Stimulated activated CD4-positive, alpha-beta T cell treated with anti-CD3 and anti-CD28 coated beads, Interleukin-1b, Interleukin-23, amount 100 ng/mL, for 4 hours (primary cell): ENCODE measurements at places on chromosomes 2 and 18.

DNA sequence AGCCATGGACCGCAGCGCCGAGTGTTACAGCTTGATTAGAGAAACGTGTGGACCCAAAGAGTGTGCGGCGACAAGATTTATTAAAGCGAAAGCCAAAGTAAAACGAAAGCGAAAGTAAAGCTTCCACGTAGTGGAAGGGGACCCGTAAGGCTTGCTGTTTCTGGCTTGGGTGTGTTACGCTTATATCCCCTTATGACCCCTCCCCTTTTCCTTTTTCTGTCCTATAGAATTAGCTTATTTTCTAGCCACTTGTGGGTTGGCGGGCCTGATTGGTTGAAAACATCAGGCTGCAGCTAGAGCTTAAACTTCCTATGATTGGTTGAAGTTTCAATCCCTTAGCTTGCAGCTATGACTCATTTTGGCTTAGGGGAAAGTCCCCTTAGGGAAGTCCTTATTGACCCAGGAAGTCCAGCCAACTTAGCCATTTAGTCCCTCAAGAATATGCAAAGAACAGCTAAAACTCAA lies 969.7 kb downstream of the DCDC2C start:
- DNase-seq: no peak

GRCh38 chr2:121287146-121287798 lies 2.3 kb upstream of the TFCP2L1 start:
- DNase-seq: no peak

DNA sequence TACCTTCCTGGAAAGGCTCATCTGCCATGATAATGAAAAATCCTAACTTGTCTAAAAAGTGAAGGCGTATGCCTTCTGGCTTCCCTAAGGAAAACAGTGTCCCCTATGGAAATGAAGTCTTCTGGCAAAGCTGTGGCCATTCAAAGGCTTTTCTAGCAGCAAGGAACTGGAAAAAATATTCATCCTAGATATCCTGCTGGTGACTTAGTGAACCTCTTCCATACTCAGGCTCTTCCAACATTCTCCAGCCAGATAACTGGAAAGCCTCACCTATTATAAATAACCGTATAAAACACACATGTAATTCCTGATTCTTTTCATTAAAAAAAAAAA lies 84.7 kb downstream of the RBMS1 start:
- DNase-seq: no peak

DNA sequence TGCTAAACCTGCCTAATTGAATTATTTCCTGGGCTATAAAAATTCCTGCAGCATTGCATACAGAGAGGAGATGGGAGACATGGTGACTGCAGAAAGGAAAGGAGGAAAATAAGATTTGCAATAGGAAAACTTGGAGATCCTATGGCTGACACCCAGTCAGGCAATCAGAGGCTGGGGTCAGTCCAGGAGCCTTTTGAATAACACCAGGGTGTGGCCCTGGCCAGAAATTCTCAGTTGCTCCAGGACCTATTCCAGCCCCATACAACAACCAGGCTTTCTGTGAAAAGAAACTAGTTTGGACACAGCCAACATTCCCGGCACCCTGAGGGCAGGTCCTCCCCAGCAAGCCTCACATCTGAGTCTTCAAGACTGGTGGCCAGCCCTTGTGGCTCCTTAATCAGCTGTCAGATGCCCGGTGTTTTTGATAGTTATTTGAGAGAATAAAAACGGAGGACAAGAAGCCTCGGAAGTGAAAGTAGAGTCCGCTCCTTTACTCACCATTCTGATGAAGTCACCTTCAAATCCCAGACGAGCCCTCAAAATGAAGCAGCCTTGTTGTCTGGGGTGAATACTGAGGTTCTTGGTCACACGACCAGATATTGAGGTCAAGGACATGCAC lies 31.1 kb upstream of the GMCL1 start:
- no peak for DNase-seq

DNA sequence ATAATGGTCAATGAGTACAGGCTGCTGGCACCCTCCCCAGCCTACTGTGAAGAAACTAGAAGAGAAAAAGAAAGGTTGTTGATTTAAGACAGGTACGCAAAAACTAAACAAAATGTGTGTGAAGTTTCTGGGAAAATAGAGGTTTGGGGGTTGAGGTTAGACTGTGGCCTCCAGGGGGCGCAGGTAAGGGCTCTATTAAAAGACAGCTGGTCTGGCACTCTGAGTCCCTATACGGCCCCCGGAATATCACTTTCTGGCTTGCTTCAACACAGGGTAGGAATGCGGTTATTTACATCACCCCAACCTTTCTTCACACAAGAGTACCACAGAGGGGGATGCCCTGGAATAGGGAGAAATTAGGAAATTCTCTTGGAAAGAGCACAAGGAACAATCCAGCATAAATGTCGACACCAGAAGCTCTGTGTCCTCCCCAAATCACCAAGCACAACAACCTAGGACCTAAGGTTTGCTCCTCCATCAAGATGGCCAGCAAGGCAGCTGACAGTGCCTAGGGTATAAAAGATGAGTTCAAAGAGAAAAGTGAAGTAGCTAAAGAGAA lies 480.8 kb upstream of the KLHL29 start:
- no peak for DNase-seq

DNA sequence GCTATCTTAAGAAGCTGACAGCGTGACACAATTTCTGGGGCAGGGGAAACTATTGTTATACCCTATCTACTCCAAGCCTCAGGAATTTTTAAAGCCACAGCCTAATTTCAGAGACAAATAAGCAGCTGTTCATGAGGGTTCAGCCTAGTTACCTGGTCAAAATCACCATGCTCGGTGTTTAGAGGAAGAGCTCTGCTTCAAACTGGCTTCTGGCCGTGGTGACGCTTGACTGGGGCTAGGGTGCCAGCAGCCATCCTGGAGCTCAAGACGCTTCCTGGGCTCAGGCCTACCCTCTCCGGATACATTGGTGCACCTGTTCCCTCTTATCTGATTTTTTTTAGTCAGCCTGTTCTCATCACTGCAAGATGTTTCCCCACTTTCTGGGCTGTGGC lies 41.7 kb downstream of the FRZB start:
- no peak for DNase-seq

DNA sequence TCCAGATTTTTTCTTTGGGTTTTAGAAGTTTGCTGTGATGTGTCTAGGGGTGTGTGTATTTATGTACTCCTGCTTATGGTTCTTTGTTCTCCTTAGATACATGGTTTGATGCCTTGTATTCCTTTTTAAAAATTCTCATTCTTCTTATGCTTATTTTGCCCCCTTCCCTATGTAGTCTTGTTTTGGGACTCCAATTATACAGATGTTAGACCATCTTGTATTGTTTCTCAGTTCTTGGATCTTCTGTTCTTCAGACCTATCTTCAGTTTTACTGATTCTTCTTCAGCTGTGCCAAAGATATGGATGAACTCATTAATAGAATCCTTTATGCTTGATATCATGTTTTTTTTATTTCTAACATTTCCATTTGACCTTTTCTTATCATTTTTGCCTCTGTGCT lies 14.2 kb upstream of the MSL3B start:
- DNase-seq: no peak

- no peak for DNase-seq
Observed at GRCh38 chr18:59908799-59909198, 9.0 kb downstream of the PMAIP1 start.

DNA sequence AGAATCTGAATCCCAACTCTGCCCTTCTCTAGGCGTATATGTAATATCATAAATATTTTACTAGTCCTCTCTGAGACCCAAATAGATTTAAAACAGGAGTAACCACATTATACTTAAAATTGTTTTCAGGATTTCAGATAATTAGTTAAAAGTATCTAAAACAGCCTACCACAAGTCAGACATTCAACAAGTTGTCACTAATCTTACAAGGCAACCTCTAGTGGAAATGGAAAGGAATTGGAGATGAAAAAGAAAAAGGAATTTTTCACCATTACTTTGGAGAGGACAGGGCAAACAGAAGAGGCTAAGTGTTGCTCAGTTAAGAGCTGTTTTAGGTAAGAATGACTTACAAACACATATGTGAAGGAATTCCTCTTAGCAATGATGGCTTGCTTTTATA lies 11.4 kb downstream of the CUL3 start:
- DNase-seq: no peak

DNA sequence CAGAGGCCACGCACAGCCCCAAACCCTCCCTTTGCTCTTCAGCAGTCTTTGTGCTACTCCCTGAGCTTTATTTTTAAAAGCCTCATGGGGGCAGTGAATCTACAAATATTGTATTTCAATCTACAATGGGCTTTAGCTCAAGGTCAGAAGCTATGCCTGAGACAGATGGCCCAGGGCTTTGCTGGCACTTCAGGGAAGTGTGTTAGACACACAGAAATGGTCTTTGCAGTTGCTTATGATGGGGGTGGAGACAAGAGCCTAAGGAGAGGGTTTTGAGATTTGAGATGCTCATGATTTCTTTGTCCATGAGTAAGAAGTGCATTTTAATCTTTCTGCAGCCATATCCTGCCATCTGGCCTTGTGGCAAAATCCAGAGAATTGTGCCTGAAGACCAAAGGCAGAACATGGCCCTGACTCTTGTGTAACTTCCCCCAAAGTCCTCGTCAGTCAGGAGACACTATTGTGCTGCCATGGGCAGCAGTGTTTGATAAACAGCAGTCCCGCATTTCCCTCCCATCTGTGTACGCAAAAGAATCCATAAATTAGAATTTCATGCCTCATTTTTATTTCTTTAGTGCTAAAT lies 92.6 kb downstream of the VAPA start:
- DNase-seq: no peak

GRCh38 chr2:33907866-33908265 lies 308.8 kb upstream of the FAM98A start:
- DNase-seq: no peak

DNA sequence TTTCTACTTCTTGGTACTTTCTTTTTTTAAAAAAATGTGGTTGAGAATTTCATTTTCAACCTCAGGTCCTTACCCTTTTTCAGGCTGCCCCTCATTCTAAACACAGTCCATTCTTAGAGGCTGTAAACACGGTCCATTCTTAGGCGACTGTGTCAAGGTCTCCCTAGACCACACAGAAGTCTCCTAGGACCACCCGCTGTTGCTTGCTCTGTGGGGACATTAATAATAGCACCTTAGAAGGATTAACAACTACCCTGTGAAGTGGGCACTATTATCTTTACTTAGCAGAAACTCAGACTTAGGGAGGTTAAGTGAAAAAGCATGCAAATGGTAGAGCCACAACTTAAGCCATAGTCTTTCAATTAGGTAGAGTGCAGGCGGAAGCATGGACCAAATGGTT lies 91.7 kb downstream of the RBMS1 start:
- no peak for DNase-seq

GRCh38 chr2:106362789-106363188 lies 105.4 kb downstream of the RGPD3 start:
- no peak for DNase-seq

GRCh38 chr2:217667512-217667911 lies 335.3 kb downstream of the TNS1 start:
- no peak for DNase-seq

DNA sequence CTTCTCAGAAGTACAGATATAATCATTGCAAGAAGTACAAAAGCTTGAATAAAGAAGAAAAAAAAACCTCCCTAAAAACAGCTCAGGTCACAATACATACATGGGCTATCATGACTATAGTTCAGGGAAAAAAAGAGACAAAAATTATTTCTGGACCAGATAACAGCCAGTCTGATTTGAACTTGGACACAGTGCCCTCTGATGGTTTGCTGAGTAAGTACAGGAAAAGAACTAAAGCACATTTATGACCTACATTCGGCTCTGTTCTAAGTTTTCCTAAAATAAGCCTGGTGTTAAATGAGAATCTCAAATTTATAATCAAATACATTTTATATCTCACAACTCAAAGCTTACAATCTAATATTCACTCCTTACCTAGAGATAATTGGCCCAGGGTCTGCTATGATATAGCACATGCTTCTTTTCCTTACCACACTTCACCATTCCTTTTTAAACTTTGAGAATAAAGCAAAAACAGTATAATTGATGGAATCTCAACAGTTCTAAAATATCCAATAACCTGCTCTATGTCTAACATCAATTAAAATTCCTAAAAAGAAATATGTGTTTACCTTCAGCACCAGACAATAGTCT lies 81.1 kb downstream of the RAPH1 start:
- peak; percentile 14 for DNase-seq

GRCh38 chr2:230989731-230990130 lies 6.2 kb upstream of the SPATA3 start:
- no peak for DNase-seq

GRCh38 chr2:223870840-223871611 lies 33.6 kb upstream of the AP1S3 start:
- DNase-seq: no peak

- DNase-seq: no peak
Observed at GRCh38 chr18:62881509-62882016, 166.2 kb downstream of the PHLPP1 start.
